ENCODE measurements at places on chromosomes 2 and 18.

DNA sequence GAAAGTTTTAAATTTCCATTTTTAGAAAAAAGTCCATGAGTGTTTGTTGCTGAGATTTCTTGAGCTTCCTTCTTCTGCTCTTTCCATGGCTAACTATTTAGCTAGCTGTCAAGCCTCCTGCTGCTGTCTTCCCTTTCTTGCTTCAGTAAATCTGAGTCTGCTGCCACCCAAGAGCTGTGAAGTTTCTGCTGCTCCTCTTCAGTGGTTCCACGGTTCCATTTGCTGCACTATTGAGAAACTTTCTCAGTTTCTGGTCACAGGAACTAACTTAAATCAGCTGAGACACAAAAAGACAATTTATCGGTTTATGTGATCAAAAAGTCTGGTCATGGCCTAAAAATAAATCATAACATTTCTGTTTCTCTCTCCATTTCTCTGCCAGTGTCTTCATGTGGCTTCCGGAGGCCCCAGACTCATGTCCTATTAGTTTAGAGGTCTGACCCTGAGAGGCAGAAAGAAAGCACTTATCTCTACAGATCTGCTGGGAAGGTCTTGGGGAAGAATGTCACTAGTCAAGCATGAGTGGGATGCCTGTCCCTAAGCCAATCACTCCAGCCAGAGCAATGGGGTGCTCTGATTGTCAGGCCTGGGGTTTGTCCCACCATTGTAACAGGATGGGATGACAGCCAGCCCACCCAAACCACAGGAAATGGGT lies 73.0 kb upstream of the ARL4C start:
- DNase-seq: no peak

DNA sequence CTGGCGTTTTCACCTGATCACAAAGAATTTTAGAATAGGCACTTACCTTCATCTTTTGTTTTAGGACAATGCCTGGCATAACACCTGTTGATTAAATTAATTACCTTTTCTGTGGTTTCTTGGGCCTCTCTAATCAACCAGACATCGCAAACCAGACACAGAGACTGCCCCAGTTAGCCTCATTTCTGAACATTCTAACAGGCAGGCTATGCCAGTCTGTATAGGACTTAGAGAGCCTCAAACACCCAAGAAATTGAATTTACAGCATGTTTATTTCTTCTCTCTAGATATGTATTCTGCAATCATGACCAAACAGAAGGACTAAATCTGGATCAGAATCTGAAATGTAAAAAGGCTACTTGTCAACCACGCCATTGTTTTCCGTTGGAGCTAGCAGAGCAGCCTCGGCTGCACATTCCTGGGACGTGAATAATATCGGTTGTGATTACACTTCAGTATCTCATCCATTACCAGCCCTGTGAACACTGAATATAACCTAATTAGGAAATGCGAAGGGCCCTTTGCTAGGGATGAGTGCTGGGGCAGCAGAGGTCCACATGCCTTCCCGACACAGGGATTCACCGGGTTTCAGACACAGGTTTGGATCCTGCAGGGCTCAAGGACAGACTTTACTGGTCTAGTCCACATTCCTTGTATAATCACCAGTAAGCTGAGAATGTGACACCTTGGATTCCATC lies 17.5 kb upstream of the CDC42EP3 start:
- DNase-seq: no peak

DNA sequence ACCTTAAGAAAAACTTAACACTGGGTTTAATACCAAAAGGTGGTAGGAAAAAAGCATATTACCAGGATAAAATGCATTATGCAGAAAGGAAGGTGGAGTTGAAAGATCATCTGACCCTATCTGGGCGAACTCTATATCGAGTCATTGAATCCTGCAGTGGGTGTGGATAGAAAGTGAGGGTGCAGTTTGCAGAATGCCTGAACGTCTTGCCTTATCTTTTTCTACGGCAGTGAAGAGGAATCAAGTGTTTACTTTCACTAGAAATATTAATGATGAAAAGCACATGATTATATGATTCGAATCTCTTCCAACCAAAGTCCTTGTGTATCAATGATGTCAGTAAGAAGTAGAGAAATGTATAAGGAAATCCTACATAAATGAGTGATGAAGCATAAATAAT lies 4.3 kb upstream of the CAVIN2 start:
- no peak for DNase-seq

- no peak for DNase-seq
Measured at GRCh38 chr2:204544961-204545860, at the start of gene PARD3B. Gene PARD3B, plus strand, starts transcription at chr2:204545475. Its CDS starts 525 bp downstream, at chr2:204546000.

DNA sequence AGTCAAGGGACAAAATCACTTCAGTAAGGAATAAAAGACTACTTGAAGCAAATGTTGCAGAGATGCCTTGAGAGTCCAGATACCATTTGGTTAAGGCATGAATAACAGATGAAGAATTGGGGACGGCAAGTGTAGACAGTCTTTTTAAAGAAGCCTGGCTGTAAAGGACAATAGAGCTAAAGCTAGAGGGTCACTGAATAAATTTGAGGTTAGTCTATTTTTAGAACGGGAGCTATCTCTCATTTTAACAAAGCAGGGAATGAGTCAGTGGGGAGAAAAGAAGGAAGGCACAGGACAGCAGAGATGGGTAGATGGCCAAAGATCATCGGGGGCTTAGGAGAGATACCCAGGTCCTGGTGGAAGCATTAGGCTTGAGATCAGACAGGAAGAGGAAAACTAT lies 30.6 kb upstream of the CHN1 start:
- no peak for DNase-seq

GRCh38 chr18:77162580-77162979 lies 30.0 kb upstream of the MBP start:
- DNase-seq: no peak

GRCh38 chr18:33914399-33914798 lies 310.3 kb downstream of the NOL4 start:
- DNase-seq: no peak

DNA sequence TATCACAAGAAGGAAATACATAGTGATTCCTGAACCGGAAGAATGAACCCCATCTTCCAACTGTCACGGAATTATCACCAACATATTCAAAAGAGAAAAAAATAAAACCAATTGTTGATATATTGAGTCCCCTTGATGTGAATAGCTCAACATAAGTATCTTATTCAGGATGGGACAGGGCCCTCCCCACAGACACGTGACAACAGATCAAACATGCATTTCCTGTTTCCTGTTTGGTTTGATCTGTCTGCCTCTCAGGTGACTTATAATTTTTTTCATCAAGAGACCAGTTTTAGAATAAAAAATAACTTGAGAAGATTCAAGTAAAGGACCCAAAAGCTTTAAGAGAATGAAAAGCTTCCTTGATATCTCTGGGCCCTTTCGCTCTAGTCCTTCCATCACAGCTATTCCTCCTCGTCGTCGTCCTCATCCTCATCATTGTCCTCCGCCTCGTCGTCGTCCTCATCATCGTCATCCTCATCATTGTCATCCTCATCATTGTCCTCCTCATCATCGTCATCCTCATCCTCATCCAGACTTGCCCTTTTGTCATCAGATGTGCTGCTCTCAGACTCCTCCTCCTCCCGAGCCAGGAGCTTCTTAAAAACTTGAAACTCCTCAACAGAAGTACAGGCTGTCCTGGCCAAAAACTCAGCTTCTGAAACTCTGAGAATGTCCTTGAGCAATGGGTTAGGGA lies 6.3 kb downstream of the MTERF4 start:
- DNase-seq: peak; percentile 80

- DNase-seq: no peak
Measured at GRCh38 chr2:218019411-218020060, 16.7 kb upstream of the TNS1 start.

GRCh38 chr2:111671426-111672150 lies 212.4 kb downstream of the ANAPC1 start:
- DNase-seq: peak; percentile 68

DNA sequence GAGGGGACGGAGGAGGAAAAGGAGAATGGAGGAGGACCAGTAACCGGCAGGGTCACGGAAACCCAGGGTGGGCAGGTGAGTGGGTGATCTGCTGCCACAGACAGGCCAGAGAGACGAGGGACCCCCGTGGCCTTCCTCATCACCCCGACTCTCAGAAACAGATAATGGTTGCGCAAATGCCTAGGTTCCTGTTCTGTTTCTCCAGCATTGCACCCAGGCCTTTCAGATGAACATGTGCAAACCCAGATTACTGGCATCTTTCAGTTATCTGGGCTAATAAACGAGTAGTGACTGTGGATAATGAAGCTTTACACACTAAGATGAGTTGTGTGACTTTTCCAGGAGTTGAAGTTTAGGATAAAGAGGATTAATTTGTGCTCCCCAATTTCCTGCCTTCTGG lies 46.5 kb downstream of the TET3 start:
- no peak for DNase-seq

DNA sequence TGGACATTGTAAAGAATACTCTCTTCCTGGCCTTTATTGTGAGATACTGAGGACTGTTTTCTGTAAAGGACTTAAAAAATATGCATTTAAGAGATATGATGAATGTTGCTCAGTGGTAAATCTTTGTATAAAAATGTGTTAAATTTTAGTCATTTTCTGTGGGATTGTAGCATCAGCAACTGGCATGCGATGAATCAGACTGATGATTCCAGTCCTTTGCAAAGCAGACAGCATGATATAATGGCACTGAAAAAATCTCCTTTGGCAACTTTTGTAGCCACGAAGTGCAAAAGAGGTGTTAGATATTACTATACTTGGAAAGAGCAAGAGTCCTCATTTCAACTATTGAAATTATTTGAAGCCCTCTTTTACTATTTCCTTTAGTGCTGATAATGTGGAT lies 678.7 kb downstream of the PLCL1 start:
- DNase-seq: no peak

GRCh38 chr2:151306621-151307020 lies 17.2 kb upstream of the NMI start:
- no peak for DNase-seq

Data from CD4-positive, alpha-beta T cell treated with Interferon alpha-2 for 1 hour (primary cell).